ENCODE measurements at places on chromosomes 2 and 18. TPM values are rescaled to one million over a fixed set of nuclear protein-coding genes. Genes with fewer than 3 reads are reported as not detected.

GRCh38 chr2:20566331-20566730 lies 84.6 kb downstream of the HS1BP3 start:
- no peak for DNase-seq

- DNase-seq: no peak
Observed at GRCh38 chr2:48723129-48723528, 32.4 kb downstream of the LHCGR start.

- no peak for DNase-seq
Observed at GRCh38 chr2:3204031-3204821, 173.4 kb downstream of the EIPR1 start.

GRCh38 chr2:38498045-38498481 lies 104.7 kb downstream of the HNRNPLL start:
- no peak for DNase-seq

- no peak for DNase-seq
Observed at GRCh38 chr2:207115715-207116364, 49.9 kb downstream of the KLF7 start.

DNA sequence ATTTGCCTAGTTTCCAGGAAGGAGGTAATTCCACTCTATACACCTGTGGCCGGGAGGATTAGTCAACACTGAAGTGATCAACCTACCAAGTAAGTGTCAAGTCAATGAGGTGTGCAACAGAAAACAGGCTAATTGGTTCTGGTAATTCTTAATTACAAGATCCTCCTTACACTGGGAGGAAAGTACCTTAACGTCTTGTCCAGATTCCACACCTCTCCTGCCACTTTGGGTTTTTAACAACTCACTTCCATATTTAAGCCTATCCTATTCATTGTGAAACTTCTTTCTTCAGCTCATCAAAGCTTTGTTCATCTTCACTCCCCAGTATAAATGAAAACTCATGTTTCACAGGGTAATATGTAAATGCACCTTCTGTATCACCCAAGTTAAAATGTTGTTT lies 22.0 kb upstream of the MAP4K4 start:
- no peak for DNase-seq

- no peak for DNase-seq
Observed at GRCh38 chr2:181183878-181184542, 203.6 kb downstream of the UBE2E3 start.

- no peak for DNase-seq
Observed at GRCh38 chr2:194087089-194087958, 1569.7 kb upstream of the SLC39A10 start.

- no peak for DNase-seq
Observed at GRCh38 chr18:50008306-50008705, 186.6 kb downstream of the MYO5B start.

- DNase-seq: peak; percentile 38
Observed at GRCh38 chr2:6906165-6906741, 11.0 kb upstream of the RNF144A start.

GRCh38 chr2:227509076-227509475 lies 37.1 kb downstream of the AGFG1 start:
- DNase-seq: no peak

- no peak for DNase-seq
Observed at GRCh38 chr2:12686708-12687283, 29.9 kb upstream of the TRIB2 start.

ABHD3 gene
- 14.3 TPM for total RNA-seq

Measured in activated CD4-positive, alpha-beta T cell treated with anti-CD3 and anti-CD28 coated beads for 36 hours (primary cell).